ENCODE measurements at places on chromosomes 16 and 17.
A peak's percentile ranks its signal among the peaks of the same experiment; 100 is the strongest.

GRCh38 chr17:56111706-56112485 lies 41.4 kb upstream of the ANKFN1 start:
- DNase-seq, result no peak

DNA sequence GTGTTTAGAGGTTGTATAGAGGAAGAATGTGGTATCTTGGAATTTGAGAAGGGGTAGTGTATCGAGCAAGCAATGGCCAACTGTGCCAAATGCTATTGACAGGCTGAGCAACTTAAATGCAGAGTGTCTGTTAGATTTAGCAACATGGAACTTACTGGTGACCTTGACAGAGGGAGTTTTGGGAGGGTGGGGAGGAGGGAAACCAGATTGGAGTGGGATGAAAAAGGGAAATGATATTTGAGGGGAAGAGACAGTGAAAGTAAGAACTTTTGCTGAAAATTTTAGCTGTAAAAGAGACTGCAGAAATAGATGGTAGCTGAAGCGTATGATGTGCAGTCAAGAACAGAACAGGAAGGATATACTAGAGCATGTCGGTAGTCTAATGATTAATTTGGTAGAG lies 1.1 kb downstream of the LRRC36 start:
- no peak for DNase-seq

DNA sequence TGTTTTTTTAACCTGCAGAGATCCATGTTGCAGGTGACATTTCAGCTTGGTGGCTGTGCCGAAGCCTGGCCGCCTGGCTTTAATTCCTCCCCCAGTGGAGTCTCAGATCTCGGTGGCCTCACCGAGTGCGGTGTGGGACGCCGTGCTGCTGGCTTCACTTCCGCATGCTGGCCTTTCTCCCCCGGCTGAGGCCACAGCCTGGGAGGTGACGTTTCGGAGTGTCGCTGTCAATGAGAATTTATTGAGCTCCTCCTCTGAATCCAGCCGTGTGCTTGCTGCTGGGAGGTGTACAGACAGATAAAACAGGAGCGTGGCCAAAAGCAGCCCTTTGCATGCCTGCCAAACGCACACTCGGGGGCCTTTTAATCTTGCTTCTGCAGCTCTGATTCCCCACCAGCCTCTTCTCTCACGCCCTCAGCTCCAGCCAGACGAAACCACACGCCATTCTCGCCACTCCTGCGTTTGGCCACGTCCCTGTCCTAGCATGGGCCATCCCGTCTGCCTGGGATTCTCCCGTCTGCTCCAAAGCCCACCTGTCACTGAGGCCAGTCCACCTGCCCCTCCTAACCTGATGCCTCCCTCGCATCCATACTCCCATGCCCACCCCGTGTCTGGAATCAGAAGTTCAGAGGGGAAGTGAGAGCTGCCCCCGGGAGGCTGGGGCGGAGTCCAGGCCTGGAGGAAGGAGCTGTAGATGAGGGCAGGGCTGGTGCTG lies 3.6 kb downstream of the GSE1 start:
- DNase-seq, result peak; percentile 75

DNA sequence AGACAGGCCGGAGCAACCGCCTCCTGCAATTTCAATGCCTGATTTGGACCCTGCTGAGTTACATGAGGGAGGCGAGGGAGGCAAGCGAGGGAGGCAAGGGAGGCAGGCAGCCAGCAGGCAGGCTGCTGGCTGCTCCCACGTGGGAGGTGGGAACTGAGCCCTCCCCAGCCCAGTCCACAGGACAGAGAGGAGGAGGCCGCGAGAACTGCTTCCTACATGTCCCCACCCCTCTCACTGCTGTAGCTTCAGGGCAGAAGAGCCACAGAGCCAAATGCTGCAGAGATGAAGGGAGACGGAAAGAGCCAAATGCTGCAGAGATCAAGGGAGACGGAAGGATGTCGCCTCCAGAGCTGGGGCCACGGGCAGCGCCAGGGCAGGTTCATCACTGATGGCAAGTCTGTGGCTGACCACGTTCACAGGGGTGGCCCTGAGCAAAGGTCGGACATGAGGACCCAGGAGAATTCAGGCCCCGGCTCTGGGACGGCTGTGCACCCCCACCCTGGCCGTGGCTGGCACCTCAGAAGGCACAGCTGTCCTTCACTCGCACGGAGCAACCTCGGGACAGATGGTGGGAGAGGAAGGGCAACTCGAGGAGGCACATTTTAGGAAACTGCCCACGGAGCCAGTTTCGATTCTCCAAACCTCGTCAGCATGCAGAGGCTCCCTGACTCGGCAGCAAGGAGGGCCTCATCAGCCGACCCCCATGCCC lies 21.5 kb downstream of the RPH3AL start:
- DNase-seq, result peak; percentile 84

- DNase-seq, result no peak
Observed at GRCh38 chr17:37494401-37494831, 4.7 kb downstream of the DUSP14 start.

DNA sequence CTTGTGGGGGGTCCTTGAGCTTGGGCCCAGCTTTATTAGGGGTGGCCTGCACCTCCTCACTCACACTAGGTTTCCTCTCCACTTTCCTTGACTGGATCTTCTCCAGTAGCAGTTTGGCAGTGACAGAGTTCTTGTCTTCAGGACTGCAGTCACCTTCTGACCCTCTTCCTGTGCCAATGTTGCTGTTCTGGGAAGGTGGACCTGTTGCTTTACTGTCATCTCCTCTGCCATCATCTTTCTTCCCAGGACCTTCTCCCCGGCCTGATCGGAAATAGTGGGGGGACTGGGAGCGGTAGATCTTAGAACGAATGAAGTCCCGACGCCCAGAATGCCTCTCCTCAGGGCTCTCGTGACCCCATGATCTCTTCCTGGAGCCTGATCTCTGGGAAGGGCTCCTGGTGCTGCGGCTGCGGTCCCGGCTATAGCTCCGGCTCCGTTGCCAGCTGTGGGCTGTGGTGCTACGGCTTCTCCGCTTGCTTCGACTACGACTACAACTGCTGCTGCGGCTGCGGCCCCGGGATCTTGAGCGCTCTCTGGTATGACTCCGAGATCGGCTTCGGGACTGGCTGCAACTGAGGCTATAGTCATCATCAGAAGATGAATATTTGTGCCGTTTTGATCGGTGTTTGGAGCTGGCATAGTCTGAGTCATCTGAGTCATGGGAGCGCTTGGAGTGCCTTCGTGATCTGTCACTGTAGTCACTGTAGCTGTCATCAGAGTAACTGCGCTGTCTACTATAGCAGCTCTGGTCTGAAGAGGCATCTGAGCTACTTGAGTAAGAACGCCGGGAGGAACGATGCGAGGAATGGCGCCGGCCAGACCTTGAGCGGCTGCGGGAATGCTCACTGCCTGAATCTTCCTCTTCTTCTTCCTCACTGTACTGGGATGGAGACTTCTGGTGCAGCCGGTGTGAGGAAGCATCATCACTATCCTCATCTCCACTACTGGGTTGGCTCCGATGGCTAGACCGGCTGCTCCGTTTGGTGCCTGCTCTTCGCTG lies 9.5 kb upstream of the ITGA2B start:
- no peak for DNase-seq

DNA sequence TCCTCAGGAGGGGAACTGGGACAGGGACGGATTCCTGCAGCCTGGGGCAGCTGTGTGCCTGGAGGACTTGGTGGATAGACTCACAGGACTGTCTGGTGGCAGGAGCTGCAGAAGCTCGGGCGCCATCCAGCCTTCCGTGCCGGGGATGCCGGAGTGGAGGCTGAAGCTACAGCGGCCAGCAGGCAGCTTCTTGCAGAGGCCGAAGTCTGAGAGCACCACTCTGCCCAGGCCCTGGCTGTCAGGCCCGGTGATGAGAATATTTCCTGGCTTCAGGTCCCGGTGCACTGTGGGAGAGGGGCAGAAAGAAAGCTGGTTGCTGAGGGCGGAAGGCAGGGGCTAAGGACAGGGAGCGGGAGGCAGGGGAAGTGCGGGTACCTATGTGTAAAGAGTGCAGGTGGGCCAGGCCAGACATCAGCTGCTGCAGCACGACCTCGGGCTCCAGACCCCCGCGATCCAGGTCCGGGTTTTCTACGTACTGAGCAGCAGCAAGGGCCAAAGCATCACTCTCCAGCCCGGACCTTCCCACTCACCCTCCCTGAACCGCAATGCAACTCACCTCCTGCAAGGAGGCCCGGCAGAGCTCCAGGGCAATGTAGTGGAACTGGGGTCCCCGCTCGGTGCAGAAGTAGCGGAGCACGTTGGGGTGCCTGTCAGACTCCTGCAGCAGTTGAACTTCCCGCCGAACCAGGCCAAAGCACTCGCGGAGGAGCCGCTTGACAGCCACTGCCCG lies 16.1 kb downstream of the PLK1 start:
- DNase-seq, result no peak

DNA sequence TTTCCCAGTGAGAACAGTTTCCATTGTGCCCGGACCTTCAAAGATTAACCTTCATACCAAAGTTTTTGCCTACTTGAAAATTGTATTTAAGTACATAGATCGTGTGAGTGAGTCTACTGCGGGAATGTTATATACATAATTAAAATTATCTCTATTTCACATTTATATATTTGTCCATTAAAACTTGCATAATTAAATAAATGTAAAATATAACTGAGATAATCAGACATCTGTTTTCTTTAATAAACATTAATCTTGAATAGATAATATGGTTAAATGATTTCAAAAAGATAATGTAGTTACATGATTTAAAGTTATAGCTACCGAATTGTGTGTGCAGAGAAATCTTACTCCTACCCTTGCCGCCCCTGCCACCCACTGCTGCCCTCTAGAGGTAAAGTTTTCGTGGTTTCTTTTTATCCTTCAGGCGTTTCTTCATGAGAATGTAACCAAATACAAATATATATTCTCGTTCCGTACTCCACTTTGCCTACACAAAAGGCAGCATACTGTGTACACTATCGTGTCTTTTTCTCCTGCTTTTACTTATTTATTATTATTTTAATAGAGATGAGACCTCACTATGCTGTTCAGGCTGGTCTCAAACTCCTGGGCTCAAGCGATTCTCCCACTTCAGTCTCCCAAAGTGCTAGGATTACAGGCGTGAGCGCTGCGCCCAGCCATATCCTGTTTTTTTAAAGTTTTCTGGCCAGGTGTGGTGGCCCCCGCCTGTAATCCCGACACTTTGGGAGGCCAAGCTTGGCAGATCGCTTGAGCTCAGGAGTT lies 35.6 kb downstream of the RPA1 start:
- DNase-seq, result no peak

DNA sequence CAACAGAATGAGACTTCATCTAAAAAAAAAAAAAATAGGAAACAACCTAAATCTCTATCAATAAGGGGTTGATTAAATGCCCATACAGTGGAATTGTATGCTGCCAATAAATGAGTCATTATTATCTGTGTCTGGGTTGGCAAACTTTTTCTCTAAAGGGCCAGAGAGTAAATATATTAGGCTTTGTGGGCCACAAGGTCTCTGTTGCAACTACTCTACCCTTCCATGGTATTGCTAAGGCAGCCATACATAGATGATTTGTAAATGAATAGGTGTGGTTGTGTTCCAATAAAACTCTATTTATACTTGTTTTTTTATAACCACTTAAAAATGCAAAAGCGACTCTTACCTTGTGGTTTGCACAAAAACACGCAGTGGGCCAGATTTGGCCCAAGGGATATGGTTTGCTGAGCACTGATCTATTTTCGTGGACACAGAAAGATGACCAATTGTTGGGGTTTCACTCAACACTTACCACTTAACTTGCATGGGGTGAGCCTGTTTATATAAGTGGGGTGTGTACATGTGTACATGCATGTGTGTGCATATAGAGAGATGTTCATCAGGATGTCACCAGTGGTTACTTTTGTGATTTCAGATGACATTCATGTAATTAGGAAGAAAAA lies 12.4 kb upstream of the IL4R start:
- DNase-seq, result no peak

DNA sequence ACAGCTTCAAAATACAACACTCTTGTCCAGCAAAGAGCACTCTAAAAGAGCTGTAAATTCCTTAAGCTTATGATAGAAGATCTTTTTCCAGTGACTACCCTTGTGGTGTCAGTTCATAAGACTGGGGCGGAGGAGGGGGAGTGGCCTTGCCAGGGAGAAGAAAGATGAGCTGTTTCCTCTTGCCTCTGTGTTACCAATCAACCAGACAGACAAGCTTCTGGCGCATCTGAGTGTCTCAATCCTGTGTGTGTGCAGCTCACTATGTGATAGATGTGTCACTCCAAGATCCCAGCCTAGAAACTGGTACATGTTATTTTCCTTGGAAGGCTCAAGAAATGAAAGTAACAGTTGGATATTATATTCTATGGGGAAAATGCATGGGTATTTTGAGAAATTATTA lies 167.4 kb upstream of the CACNG3 start:
- no peak for DNase-seq

DNA sequence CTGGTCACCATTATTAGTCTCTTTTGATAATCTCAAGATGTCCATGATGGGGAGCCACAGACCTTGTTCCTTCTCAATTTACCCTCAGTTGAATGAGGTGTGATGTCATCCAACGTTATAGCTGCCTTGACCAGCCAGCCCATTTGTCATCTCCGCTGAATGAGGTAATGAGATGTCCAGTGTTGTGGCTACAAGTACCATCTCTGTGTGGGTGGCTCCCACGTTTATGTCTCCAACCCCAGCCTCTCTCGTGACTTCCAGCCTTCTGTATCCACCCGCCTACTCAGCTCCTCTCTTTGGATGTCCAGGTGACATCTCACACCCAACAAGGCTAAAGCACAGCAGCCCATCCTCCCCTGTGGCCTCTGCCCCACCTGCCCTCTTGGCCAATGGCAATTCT lies 18.2 kb downstream of the DNAH17 start:
- DNase-seq, result no peak

DNA sequence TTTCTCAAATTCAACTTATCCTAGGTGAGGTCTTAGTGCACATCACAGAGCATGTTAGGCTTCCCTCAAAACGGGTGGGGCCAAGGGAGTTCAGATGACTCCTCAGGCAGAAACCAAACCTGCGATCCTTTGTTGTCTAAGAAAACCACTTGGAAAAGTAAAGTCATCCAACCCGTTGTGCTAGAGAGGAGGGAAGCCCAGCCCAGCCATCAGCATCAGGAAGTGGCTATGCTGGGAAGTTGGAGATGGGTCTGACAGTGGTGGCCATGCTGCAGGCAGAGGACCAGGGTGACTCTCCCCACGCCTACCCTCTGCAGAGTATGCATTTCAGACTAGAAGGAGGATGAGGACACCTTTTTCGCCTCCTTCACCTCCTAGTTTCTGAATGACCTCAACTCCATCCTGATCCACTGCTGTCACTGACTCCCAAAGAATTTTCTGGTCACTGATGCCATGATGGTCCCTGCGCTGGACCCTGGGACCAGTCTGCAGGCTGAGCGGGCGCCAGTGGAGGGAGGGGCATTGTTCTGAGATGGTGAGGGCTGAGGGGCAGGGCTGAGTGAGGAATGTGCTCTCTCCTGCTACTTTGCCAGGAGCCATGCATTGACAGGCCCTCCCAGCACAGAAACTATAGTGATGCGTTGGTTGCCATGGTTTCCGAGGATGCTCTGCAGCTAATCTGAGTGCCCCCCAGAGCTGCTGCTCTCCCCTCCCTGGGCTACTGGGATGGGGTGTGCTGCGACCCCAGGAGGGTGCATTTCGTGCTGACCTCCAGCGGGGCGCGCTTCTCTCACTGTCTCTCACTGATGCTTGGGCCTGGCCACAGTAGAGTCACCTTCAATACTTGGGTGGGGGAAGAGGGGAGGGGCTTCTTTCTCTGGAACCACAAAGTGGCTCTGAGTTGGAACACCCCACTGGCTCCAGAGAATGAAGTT lies 20.4 kb downstream of the ALOX12B start:
- DNase-seq, result no peak
